ENCODE measurements at places on chromosomes 1 and 21. TPM values are rescaled to one million over a fixed set of nuclear protein-coding genes. Genes with fewer than 3 reads are reported as not detected.

DNA sequence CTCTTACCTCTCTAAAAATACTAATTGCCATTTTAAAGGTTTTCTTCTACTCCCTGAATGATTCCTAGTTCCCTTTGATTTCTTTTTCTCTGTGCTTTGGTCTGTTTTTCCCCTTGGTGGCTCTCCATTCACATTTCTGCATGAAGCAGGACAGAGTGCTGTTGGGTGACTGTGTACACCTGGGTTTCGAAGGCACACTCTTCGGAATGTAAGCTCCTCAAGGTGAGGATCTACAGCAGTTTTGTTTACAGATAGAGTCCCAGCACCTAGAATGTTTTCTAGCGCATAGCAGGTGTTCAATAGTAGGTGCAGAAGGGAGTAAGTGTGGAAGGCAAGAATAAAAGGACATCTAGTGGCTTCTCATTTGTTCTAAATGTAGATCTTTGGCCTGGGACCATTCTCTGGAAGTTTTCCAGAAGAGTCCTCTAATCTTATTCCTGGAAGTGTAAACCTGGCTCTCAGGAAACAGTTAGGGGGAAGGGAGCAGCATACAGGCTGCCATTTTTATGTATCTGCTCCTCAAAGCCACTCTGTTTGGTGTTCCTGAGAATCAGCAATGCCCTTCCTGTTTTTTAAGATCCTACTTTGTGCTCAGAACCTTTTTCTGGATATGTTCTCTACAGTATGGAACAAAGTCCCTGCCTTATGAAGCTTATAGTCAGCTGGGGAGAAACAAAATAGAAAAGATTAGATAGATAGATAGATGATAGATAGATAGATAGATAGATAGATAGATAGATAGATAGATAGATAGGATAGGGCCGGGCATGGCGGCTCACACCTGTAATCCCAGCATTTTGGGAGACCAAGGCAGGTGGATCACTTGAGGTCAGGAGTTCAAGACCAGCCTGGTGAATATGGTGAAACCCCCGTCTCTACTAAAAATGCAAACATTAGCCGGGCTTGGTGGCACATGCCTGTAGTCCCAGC, 22.8 kb upstream of the EFNA1 start:
- DNase-seq, result no peak

LAX1 gene
- 18.9 TPM for total RNA-seq

DNA sequence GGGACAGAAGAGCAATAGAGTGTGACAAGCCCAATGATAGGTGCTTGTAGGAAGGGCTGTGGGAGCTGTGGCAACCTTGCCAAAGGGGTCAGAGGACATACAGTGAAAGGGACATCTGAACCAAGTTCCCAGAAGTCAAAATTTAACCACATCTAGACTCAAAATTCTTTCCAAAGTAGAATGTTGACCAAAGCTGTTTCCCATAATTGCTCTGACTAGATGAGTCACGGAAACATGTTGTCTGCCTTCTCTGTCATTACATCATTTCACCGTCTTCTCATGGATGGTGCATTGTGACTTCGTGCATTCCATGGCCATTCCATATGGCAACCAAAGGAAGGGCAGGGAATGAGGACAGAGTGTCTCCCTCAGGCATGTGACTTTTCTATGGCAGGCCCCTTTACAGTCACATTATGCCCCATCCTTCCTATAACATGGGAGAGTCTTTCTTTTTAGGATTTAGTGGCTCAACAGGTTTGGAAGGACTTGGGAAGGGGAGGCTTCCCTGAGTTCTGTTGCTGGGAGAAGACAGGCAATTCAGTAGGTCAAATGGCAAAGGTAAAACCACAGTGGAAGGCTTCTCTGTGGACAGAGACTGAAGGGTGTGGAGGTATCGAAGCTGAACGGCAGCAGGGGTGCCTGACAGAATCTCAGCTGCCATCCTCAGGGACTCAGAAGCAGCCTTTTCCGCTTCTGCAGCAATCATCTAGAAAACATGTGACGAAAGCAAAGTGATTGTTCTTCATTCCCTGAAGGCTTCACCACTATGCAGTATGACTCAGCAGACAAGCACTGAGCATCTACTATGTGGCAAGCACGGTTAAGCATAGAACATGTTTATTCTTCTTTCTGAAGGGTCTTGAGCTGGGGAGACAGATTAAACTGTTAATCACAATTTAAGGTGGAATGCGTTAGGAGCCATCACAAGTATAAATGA, 24.7 kb downstream of the NPHS2 start:
- no peak for DNase-seq

CDA gene
- not detected for total RNA-seq

- DNase-seq, result no peak
Observed at GRCh38 chr1:31498376-31499040, 77.8 kb upstream of the TINAGL1 start.

DNA sequence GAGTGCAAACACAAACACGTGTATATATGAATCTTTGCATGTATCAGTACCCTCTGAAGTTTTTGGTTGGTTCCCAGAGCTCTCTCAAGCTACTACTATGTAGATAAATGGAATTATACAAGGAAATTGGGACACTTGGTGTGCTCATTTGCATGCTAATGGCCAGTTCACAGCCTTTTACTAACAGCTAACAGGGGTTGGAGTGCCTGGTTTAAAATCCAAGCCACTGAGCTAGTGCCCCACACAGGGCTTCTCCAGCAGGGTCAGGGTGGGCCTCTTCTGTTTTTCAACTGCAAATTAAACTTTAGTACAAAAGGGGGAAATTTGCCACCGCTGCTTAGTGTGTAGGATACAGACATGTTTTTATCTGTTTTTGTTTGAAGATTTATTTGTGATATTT, 121.0 kb downstream of the ATP5PO start:
- DNase-seq, result no peak

DNA sequence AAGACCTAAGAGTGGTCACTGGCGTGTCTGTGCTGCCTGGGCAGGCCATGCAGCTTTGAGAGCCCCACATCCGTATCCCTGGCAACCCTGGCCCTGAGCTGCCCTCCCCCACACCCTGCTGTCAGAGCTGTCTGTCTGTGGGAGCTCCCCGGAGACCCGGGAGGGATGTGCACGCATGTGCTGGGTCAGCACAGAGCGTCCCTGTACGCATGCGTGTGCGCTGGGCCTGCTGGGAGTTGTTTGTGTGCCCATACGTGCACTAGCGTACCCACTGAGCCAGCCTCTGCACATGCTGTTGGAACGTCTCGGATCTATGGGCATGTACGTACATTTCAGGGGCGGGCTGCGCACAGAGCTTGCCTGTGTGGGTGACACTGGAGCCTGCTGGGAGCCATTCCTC, 89.3 kb downstream of the EPHB2 start:
- no peak for DNase-seq

DNA sequence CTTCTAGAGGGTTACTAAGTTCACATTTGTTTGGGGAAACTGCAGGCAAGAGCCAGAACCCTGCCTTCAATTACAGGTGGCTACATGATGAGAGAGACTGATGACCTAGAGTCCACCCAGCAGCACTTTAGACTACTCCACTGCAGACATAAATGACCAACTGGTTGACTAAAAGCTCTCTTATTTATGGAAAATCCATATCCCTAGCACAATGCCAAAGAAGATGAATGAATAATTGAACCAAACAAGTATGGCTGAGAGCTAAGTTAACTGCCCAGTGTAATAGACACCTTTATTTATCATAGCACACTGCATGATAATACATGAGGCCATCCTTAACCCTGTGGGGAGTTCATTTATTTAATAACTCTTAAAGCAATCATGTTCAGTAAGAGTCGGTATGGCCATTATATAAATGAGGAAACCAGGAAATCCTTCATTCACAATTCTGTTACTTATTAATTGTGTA, 60.4 kb downstream of the IL12RB2 start:
- no peak for DNase-seq

GRCh38 chr1:185693654-185694053, 40.5 kb upstream of the HMCN1 start:
- no peak for DNase-seq

SASS6 gene
- 17.1 TPM for total RNA-seq

BARHL2 gene
- not detected for total RNA-seq

FMO5 gene
- 0.72 TPM for total RNA-seq

- DNase-seq, result no peak
Observed at GRCh38 chr1:25477448-25478034, 46.8 kb downstream of the MACO1 start.

CD84 gene
- 16.2 TPM for total RNA-seq

DNA sequence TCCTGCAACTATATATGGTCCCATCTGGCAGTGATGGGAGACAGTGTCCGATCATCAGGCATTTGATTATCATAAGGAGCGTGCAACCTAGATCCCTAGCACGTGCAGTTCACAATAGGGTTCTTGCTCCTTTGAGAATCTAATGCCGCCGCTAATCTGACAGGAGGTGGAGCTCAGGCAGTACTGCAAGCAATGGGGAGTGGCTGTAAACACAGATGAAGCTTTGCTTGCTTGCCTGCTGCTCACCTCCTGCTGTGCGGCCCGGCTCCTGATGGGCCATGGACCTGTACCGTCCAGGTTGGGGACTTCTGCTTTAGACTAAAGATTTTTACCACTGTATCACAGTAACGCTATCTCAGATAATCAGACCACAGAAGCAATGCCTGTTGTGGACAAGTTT, 63.8 kb downstream of the TGFB2 start:
- no peak for DNase-seq

ANKRD34A gene
- 2.0 TPM for total RNA-seq

Measured in activated CD4-positive, alpha-beta T cell treated with anti-CD3 and anti-CD28 coated beads, Interleukin-2, amount 10 ng/mL, durations not matched to agents 7 days and 5 days (primary cell).